T-helper 2 cell (primary cell): ENCODE measurements at places on chromosomes 12 and 14.

DNA sequence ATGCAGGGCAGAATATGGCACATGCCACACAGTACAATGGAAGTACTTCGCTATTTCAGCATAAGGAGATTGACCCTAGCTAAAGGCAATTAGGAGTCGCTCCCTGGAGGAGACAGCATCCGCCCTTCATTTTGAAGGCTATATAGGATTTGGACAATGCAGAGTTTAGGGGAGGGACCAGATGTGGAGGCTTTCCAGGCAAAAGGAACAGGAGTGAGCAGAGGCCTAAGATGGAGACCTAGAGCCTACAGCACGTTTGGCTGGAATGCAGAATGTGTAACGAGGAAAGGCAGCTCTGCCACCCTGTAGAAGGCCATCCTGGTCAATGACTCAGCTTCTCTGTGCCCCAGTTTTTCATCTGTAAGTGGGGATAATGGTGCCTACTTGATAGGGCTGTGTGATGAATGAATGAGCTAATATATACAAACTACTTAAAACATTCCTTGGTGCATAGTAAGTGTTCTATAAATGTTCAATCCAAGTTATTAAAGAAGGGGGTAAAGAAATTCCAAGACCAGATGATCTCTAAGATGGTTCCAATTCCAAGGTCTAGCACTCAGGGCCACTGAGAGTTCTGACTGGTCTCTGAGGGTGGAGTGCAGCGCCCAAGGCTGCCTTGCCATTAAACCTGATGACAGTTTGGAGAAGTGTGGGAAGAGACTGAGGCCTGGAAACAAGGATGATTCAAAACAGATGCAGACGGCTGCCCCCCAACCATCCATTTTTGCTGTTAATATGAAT, 54.3 kb upstream of the FRMD6 start:
- DNase-seq, result no peak

GRCh38 chr14:94593376-94593748, 12.1 kb downstream of the SERPINA5 start:
- DNase-seq, result no peak

- no peak for DNase-seq
These were observed 107.9 kb downstream of the SLC38A4 start for GRCh38 chr12:46717868-46718267.

GRCh38 chr12:67803278-67803993, 154.9 kb downstream of the DYRK2 start:
- no peak for DNase-seq

- no peak for DNase-seq
These were observed 38.6 kb downstream of the MGST1 start for GRCh38 chr12:16385782-16386646.

- no peak for DNase-seq
These were observed 141.9 kb downstream of the NUBPL start for GRCh38 chr14:31703056-31703455.

GRCh38 chr14:29236848-29237247, 470.3 kb downstream of the FOXG1 start:
- no peak for DNase-seq

DNA sequence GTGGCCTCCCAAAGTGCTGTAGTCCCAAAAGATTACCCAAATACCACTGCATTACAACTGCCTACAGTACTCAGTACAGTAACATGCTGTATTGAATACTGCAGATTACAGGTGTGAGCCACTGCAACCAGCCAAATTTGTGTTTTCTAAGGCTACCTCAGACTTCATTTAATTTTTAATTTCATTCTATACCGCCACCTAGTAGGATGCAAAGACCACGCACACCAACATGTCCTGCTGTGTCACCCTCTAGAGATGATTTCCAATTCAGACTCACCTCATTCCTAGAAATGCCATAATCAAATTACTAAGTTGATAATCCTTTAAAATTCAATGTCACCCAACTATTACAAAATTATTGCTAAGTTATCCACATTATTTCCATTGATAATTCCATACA, 15.1 kb downstream of the DICER1 start:
- no peak for DNase-seq

DNA sequence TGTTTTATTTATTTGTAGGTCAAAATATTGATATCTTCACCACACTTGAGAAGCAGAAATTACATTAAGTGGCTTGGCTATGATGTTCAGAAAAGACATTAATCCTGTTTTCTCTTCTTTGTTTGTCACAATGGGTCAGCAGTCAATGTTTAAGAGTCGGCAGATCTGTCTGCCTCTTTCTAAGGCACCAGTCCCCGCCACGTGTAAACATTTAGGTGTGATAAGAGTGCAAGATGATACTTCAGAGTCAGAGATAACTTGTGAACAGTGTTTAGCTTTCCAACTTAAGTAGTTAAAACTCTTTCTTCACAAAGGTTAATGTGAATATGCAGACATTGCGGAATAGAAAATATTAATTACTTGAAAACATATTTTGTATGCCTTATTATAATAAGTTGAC, 160.9 kb downstream of the OTOGL start:
- no peak for DNase-seq

DNA sequence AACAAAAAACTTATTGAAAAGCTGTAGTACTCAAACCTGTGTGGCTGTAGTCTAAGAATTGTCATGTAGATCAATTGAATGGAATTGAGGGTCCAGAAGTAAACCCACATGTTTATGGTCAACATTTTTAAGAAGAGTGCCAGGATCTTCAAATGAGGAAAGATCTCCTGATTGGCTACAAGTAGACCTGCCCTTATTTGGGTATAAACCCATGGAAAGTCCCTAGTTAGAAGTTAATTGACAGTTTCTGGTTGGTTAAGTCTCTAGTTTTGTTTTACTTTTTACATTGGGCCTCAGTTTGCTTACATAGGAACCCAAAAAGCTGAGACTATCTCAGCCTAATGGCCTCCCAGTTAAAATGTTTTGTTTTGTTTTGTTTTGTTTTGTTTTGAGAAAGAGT, 91.9 kb upstream of the RESF1 start:
- no peak for DNase-seq

- DNase-seq, result no peak
These were observed 54.8 kb downstream of the GOLGA5 start for GRCh38 chr14:92848887-92849286.

DNA sequence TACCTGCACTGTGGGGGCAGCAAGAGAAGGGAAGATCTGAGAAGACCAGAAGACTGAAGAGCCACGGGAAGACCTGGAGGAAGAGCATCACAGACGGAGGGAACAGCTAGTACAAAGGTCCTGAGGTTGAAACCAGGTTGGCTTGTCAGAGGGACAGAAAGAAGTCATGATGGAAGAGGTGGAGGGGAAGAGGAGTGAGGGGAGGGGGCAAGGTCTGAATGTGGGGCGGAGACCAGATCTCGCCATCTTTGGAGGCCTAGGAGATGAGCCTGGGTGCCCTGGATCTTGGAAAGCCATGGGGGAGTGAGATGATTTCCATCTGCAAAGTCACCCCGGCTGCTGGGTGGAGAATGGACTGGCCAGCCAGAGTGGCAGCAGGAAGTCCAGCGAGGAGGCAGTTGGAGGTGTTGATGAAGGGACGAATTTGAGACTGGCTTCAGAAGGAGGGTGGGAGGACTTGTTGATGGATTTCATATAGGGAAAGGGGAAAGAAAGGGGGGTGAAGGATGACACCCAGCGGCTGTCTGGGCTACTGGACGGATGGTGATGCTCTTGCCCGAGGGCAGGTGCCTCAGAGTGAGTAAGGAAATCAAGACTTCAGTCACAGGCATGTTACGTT, 14.6 kb upstream of the UBC start:
- DNase-seq, result no peak

GRCh38 chr14:44970907-44971306, 8.9 kb downstream of the TOGARAM1 start:
- no peak for DNase-seq

DNA sequence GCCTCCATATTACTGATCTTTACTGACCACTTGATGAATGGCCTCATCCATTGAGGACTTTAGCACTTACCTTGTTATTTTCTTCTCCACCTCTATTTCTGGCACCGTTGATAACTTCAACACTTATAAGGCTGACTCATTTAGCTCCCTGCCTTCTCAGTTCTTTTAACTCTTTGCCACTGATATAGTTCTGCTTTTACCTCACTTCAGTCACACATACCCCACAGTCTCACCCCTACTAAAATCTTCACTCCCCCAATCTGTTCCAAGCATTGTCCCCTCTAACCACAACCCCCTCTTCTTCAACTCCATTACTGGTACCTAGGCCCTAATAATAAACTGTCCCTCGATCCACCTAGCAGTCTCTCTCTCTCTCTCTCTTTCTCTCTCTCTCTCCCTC, 141.0 kb downstream of the PAH start:
- no peak for DNase-seq
